Breast epithelium (tissue), 4 donors: ENCODE measurements at places on chromosomes 13 and 19.

DNA sequence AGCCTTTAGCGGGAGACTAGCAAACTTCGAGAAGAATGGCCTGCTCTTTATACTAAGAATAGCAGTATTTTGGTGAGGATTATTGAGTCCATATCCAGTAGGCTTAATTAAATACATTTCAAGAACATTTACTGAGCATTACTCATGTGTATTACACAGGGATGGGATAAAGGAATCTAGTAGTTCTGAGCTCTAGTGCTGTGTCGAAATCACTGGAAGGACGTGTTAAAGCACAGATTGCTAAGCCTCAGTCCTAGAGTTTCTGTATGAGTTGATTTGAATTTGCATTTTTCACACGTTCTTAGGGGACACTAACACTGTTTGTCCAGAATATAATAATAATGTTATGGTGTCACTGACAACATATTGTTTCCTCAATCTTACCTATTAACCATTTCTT, 9.0 kb downstream of the ZNF302 start:
- DNase-seq = no peak

- no peak for DNase-seq
Observed at GRCh38 chr19:53596056-53596455, 35.7 kb upstream of the DPRX start.

GRCh38 chr13:38463048-38463447, 113.4 kb downstream of the UFM1 start:
- DNase-seq = no peak

GRCh38 chr13:33932769-33933406, 114.9 kb downstream of the RFC3 start:
- no peak for DNase-seq

GRCh38 chr19:51185069-51185867, 39.6 kb upstream of the CD33 start:
- DNase-seq = no peak

DNA sequence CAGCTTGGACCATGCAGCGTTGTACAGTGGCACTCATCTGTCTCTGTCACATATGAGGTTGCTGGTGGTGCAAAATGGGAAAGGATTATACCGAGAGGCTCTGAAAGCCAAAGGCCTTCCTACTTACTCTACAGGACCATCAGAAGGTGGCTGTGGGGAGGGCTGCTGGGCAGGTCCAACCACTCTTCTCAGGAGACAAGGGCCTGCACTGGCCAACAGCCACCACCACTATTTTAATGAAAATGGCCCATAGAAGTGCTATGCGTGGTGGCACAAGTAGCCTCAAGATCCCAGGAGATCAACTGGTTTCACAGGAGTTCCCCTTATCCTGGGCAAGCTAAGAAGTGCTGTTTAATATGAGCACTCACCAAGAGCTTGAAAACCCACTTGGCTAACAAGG, 52.3 kb downstream of the MRPL57 start:
- no peak for DNase-seq

DNA sequence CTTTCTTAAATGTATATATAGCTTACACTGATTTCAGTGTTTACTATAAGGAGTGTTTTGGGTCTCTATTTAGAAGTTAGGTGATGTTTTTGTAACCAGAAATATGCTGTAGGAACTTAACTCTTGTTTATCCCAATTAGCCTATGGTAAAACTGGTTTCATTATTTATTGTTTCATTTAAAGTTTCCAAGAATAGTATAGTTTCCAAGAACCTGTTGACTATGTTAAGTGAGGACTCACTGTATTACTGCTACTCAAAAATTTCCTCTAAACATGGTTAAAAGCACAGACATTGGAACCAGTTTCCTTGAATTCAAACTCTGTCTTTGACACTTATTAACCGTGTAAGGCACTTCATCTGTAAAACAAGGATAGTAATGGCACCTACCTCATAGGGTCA, 187.4 kb downstream of the RGCC start:
- DNase-seq = no peak

DNA sequence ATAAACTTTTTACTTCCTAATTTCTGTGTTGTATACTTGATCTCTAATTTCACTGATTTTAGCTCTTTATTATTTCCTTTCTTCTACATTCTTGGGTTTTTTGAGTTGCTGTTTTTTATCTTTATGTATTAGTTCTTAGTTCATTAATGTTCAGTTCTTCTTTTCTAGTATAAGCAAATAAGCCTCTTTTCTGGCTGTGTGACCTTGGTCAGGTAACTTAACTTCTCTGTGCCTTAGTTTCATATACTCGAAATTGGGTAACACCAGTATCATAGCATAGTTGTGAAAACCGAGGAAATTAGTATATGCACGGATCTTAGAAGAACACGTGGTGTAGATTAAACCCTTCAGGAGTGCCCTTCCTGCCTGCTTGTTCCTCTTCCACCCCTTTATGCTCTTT, 130.2 kb upstream of the C1QTNF9B start:
- DNase-seq = no peak

- DNase-seq = no peak
Observed at GRCh38 chr19:31444931-31445330, 95.7 kb upstream of the TSHZ3 start.

GRCh38 chr19:4984438-4984990, 15.6 kb downstream of the KDM4B start:
- no peak for DNase-seq

DNA sequence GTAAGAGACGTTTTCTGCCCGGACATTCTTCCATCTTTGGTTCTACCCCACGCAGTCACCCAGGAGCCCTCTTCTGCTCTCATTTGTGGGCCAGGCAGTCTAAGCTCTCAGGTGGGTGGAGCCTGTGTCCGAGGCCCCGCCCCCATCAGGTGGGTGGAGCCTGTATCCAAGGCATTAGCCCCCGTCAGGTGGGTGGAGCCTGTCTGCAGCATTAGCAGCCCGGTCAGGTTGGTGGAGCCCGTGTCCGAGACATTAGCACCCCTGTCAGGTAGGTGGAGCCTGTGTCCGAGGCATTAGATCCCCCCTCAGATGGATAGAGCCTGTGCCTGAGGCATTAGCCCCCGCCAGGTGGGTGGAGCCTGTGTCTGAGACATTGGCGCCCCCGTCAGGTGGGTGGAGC, 45.5 kb upstream of the C13orf46 start:
- no peak for DNase-seq

DNA sequence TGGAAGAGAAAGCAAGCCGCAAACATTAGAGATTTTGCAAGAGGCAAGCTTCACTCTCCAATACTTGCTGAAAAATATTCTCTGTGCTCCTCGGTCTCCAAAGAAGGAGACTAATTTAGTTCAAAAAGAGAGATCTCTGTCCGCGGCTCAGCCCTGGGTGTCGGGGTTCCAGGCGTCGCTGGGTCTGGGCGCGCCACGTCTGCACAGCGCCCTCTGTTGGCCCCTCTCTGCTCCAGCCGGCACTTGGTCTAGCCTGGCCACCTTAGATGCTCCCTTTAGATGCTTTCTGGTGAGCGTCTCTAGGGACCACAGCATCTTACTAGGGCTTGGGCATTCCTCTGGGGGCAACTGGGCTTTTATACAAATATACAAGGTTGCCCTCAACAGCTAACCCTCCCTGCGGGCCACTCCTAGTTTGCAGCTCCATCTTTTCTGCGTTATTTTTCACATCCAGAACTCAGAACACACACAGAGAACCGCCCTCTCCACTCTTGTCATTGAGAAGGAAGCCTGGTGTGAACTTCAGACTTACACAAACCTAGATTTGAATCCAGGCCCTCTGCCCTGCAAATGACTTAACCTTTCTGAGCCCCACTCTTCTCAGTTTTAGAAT, 78.3 kb downstream of the CYSLTR2 start:
- DNase-seq = no peak

- DNase-seq = no peak
Observed at GRCh38 chr19:11291415-11291814, 4.5 kb upstream of the TSPAN16 start.

- DNase-seq = no peak
Observed at GRCh38 chr13:43235028-43235427, 211.6 kb downstream of the DNAJC15 start.

GRCh38 chr13:51524829-51525566, 59.3 kb upstream of the WDFY2 start:
- DNase-seq = no peak

DNA sequence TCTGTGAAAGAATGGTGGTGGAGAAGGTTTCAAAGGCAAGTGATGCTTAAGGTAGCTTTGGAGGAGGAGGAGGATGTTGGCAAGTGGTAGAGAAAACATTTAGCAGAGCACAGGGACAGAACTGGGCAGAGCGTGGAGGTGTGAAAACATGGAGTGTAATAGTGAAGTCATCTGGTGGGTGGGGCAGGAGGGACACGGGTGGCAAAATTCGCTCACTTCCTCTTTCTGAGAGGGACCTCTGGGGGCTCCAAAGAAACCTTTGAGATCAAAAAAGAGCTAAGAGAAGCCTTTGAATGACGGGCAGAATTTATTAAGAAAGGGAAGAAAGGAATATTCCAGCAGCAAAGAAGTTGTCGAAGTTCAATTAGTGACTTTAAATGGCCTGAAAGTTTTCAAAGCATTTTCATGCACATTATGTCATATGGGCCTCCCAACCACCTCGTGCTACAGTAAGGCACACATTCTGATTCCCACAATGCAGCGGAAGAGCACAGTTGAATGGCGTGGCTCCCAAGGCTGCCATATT, 82.8 kb downstream of the STARD13 start:
- no peak for DNase-seq

DNA sequence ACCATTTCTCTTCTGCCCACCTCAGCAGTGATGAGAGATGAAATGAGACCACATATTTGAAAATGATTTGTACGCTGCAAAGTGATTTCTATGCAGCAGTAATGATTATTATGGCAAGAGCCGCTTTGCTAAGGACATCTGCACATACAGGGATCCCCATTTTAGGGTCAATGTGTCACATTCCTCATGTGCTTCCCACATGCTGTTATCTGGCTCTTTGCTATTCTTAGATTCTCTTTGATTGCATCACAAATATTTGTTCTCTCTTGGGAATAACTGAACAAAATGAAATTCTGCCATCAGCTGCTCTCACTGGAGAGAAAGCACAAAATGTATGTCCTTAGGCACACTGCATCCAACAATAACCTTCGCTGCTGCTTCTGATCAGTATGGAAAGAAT, 209.5 kb upstream of the IPO5 start:
- no peak for DNase-seq

- peak; percentile 36 for DNase-seq
Observed at GRCh38 chr19:6674868-6675305, 4.9 kb upstream of the TNFSF14 start.
